ENCODE measurements at places on chromosomes 5 and 9.
A peak's percentile ranks its signal among the peaks of the same experiment; 100 is the strongest.

- DNase-seq, result no peak
Observed at GRCh38 chr5:178432421-178433272, 157.5 kb downstream of the COL23A1 start.

DNA sequence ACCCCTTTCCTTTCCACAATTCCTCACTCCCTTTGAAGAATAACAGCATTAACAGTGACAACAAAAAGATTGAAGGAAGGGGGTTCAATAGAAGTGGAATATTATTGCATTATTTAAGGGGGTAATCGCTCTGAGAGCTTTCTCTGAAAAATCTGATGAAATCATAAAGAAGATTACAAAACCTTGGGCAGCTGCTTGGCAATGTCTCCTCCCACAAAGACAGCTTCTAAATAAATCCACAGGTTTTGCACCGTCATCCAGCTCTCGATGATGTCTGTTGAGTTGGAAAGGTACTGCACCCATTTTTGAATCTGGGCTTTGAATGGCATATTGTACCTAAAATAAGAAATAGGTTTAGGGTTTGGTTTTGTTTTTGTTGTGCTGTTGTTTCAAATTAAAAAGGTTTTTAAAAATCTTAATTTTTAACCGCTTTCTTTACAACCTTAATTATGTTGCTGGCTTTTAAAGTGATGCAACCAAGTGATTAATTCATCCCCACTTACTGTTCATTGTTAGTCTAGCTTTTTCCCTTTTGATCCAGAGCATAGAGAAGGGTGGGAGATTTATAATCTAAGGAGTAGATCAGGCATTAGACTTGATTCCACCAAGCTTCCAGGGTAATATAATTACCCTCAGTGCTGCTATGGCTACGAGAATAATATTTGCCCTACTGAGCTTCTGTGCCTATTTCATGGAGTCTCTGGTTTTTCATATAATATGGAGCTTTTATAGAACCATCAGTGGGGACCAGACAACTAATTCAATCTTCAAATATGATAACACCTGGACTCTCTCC lies 85.0 kb downstream of the DNAH5 start:
- no peak for DNase-seq

DNA sequence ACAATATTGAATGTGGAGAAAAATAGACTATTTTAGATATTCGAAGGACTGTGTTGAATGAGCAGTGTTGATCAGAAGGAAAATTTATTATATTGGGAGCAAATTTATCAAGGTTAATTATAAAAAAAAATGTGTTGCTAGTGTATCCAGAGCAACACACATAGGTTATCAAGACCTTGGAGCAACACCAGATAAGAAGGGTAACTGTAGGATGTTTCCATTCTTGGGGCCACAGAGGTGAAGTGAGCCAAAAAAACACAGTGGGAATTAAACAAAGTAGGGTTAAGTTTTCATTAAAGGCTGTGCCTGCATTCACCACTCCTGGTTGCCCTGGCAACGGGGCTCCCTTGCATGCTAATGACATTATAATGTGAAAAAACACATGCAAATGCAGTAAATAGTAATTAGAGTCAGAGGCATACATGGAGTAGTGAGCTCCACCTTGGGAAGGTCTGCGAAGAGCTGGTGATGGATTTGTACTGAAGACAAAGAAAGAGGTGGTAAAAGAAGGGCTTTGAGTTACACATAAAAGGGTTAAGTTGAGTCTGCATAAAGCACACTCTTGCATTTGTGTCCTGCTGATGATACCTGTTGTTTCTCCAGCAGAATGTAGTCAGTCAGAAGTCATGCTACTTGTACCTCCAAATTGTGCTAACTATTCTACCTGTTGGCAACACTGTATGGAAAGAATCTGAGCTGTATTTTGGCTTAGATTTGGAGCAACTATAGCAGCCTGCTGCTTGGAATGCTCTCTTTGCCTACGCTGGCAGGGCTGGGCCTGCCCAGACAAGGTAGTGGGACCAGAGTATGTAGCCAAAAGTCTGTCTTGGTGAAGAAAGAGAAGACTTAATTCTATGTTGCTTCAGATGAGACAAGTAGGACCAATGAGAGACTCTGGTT lies 59.6 kb downstream of the ATG10 start:
- DNase-seq, result no peak

DNA sequence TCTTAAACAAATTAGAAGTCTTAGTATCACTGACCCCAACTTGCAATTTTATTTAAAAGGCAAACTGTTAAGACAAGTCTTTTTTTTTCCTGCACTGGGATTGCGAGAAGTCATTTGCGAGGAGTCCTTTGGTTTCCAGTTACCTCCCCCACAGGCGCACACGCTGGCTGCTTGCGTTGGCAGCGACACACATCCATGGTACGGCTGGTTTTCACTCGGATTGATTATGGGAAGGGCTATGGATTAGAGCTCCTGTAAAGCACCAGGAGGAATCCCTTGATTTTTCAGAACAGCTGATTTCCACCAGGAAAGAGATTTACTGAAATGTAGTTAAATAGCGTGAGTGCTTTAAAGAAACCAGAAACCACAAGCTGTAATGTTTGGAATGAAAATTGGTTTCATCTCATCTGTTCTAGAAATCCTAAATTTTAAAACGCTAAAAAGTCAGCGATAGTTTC lies 737 bp downstream of the SLC1A3 start:
- peak; percentile 62 for DNase-seq

DNA sequence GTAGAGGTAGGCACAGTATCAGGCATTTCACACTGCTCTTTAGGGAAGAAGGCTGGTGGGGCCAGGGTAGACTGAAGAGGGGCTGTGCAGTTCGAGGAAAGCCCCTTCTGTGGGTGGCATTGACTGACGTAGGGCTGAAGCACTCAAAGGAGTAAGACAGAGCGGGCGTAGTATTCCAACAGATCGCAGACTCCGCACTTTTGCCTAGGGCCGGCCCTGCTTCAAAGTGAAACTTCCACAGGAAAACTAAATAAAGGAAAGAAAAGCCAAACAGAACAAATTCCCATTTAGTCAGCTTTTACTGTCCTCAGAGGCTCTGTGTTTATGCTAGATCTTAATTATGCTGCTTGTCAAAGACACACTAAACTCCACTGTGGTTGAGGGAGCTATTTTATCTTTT lies 493.0 kb upstream of the WWC1 start:
- no peak for DNase-seq

GRCh38 chr5:126552614-126553013 lies 42.4 kb downstream of the ALDH7A1 start:
- DNase-seq, result no peak

DNA sequence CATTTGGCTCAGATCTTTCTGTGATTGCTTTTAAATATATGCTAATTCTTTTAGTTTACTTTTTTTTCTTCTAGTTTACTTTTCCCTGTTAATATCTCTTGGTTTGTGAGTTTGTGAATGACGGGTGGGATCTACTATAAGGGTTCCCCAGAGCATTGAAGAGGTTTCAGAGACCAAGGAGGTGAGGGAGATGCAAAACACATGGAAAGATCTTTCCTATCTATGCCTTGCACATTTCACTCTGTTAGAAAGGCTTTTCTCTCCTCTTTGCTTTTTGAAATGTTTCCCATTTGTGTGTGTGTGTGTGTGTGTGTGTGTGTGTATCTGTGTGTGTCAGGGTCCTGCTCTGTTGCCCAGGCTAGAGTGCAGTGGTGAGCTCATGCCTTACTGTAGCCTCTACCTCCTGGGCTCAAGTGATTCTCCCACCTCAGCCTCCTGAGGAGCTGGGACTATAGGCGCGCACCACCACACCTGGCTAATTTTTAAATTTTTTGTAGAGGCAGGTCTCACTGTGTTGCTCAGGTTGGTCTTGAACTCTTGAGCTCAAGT lies 50.7 kb downstream of the CNTLN start:
- DNase-seq, result no peak

- DNase-seq, result no peak
Observed at GRCh38 chr9:89779405-89780203, 174.8 kb downstream of the GADD45G start.
